Regular cardiac myocyte (primary cell): ENCODE measurements at places on chromosomes 6 and 20. TPM values are rescaled to one million over a fixed set of nuclear protein-coding genes. Genes with fewer than 3 reads are reported as not detected.

TOX2 gene
- total RNA-seq: 1.4 and 2.1 TPM in 2 replicates

TXNDC5 gene
- 574 and 1,047 TPM in 2 replicates for total RNA-seq

RBBP9 gene
- total RNA-seq: 10.2 and 11.0 TPM in 2 replicates

GNRH2 gene
- total RNA-seq: 0.28 TPM in 1 of 2 replicates, not detected in the other

MOG gene
- total RNA-seq: not detected in 2 replicates

FHL5 gene
- total RNA-seq: 0.28 TPM in 1 of 2 replicates, not detected in the other

NCOA6 gene
- total RNA-seq: 4.0 and 6.5 TPM in 2 replicates

EPPIN gene
- total RNA-seq: not detected in 2 replicates

AK9 gene
- total RNA-seq: 4.2 and 10.1 TPM in 2 replicates

VIP gene
- total RNA-seq: not detected in 2 replicates

CLPSL1 gene
- total RNA-seq: not detected in 2 replicates

DEFB113 gene
- not detected in 2 replicates for total RNA-seq

TUBB2A gene
- total RNA-seq: 50.2 and 106 TPM in 2 replicates

PACRG gene
- under 0.01 TPM in 1 of 2 replicates, not detected in the other for total RNA-seq

C6orf52 gene
- total RNA-seq: 0.56 TPM in 1 of 2 replicates, not detected in the other

SPDEF gene
- total RNA-seq: under 0.01 TPM in 1 of 2 replicates, not detected in the other

C4B gene
- 1.9 and 4.5 TPM in 2 replicates for total RNA-seq

SLC17A4 gene
- not detected in 2 replicates for total RNA-seq
